Daoy (cell line): ENCODE measurements at places on chromosomes 11 and 22. TPM values are rescaled to one million over a fixed set of nuclear protein-coding genes. Genes with fewer than 3 reads are reported as not detected.

NRIP3 gene
- 27.4 and 34.8 TPM in 2 replicates for total RNA-seq

NAV2 gene
- total RNA-seq = 1.8 and 2.1 TPM in 2 replicates

CCDC87 gene
- 0.27 TPM in 1 of 2 replicates, not detected in the other for total RNA-seq

VPREB3 gene
- not detected in 2 replicates for total RNA-seq

DYNC2H1 gene
- total RNA-seq = 9.6 and 14.1 TPM in 2 replicates

FIBIN gene
- total RNA-seq = 0.11 and 0.60 TPM in 2 replicates

LRFN4 gene
- total RNA-seq = 21.5 and 23.9 TPM in 2 replicates

PGA5 gene
- not detected in 2 replicates for total RNA-seq

TESMIN gene
- 1.2 TPM in 1 of 2 replicates, not detected in the other for total RNA-seq

IFITM10 gene
- total RNA-seq = 0.09 and 0.11 TPM in 2 replicates

RIMBP3C gene
- 1.2 TPM in 1 of 2 replicates, not detected in the other for total RNA-seq

BRD1 gene
- 15.4 and 20.1 TPM in 2 replicates for total RNA-seq

CRYBA4 gene
- not detected in 2 replicates for total RNA-seq

KCNK4 gene
- total RNA-seq = 0.23 TPM in 1 of 2 replicates, not detected in the other

C11orf16 gene
- not detected in 2 replicates for total RNA-seq

TRMU gene
- 60.4 and 77.4 TPM in 2 replicates for total RNA-seq

UPB1 gene
- total RNA-seq = 0.06 TPM in 1 of 2 replicates, not detected in the other

TRIM6 gene
- total RNA-seq = 2.6 and 3.6 TPM in 2 replicates

CABP2 gene
- not detected in 2 replicates for total RNA-seq

SULT4A1 gene
- 1.0 and 2.2 TPM in 2 replicates for total RNA-seq

C11orf42 gene
- not detected in 2 replicates for total RNA-seq

XRCC6 gene
- total RNA-seq = 590 and 694 TPM in 2 replicates

PTPRCAP gene
- total RNA-seq = 1.1 and 3.0 TPM in 2 replicates

ARHGAP42 gene
- 6.7 and 6.9 TPM in 2 replicates for total RNA-seq

NAALAD2 gene
- total RNA-seq = 0.63 and 1.9 TPM in 2 replicates

GALNT18 gene
- total RNA-seq = 5.9 and 6.9 TPM in 2 replicates

OR5B21 gene
- not detected in 2 replicates for total RNA-seq

MIAT gene
- total RNA-seq = 0.06 and 0.27 TPM in 2 replicates

BLID gene
- 0.34 TPM in 1 of 2 replicates, not detected in the other for total RNA-seq

SAA2 gene
- total RNA-seq = 3.0 TPM in 1 of 2 replicates, not detected in the other

RAC2 gene
- total RNA-seq = 40.5 and 59.0 TPM in 2 replicates

FAM83F gene
- 0.06 TPM in 1 of 2 replicates, not detected in the other for total RNA-seq

GLYATL1 gene
- total RNA-seq = 1.1 TPM in 1 of 2 replicates, not detected in the other

HPX gene
- total RNA-seq = 0.06 TPM in 1 of 2 replicates, not detected in the other

RPS19BP1 gene
- 208 and 302 TPM in 2 replicates for total RNA-seq

GGT5 gene
- not detected in 2 replicates for total RNA-seq

CATSPER1 gene
- 0.45 and 1.3 TPM in 2 replicates for total RNA-seq

NXPE1 gene
- not detected in 2 replicates for total RNA-seq

MAPK8IP1 gene
- total RNA-seq = 6.6 and 8.5 TPM in 2 replicates

USH1C gene
- total RNA-seq = not detected in 2 replicates

AGBL2 gene
- total RNA-seq = 0.42 and 1.3 TPM in 2 replicates

MS4A1 gene
- not detected in 2 replicates for total RNA-seq

DDIAS gene
- 18.2 and 21.4 TPM in 2 replicates for total RNA-seq

ART1 gene
- not detected in 2 replicates for total RNA-seq
